ENCODE measurements at places on chromosomes 2 and 18.
A peak's percentile ranks its signal among the peaks of the same experiment; 100 is the strongest.

DNA sequence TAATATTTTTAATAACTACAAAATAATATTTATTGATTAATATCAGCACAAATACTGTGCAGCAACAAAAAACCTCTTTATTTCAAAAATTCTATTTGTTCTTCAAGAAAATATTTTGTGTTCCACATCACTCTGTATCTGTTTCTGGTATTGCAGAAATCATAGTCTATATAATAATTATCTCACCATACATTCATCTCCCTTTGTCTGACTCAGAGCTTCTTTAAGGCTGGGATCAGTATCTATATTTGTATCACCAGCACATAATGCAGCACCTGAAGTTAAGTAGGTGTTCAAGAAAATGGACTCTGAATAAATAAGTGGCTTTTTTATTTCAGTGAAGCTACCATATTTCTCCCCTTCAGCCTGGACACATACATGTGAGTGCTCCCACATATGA lies 1.6 kb upstream of the MARCHF4 start:
- DNase-seq: no peak

DNA sequence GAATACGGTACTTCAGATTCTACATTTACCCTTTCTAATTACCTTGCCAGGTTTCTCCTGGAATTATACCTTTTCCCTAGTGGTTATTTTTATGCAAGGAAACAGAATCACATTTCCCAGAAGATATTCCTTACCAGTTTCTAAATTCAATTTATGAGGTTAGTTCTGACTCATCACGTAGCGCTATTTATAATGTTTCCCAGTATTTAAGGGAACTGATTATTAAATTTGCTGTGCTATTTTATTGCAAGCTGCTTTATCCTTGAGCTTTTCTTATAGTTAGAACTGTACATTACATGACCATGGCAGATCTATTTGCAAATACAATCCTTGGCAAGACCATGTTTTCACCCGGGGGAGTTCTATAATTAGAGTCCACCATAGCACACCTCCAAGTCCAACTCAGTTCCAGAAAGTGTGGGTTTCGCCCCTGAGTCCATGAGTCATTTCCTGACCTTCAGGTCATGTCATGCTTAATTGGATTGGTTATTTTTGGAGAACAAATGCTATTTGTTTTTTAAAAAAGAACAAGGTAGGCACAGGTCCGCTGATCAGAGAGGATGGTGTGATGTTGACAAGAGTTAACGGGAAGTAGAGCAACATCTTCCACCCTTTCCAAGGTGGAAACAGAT lies 126.6 kb downstream of the ZNF532 start:
- DNase-seq: no peak

- DNase-seq: no peak
Observed at GRCh38 chr2:158724803-158725381, 70.2 kb upstream of the DAPL1 start.

DNA sequence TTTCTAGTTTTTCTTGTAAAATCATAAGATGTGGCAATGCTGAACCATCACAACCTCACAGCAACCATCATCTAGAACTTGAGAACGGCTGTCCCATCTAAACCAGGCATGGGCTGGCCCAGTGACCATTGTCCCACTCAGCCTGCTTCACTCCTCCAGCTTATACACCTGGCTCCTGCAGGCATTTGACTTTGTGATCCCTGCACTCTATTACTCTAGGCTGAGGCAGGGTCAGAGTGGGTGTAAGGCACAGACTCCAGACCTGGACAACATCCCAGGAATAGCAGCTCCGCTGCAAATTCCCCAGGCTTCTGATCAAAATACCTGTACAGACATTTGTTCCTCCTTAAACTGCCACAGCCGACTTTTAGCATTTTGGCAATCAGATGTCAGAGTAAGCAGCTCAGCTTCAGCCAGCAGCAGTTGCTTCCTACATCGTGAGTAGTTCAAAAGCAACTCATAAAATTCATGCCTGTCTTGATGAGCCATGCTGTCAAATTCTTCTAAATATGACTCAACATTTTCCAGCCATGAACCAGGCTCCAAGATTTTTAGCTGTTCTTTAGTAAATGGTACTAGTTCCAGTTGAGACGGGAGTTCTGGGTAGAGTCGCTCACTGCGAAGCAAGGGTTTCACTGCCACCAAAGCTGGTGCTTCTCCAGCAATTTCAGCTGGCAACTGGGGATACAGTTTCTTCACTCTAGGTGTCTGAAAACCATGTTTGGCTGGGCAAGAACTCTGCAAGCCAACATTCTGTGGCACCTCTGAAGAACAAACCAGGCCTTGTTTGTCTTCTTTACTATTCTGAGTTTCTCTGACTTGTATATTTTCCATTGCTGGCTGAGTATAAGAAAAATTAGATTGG lies 12.8 kb downstream of the EPG5 start:
- DNase-seq: no peak

DNA sequence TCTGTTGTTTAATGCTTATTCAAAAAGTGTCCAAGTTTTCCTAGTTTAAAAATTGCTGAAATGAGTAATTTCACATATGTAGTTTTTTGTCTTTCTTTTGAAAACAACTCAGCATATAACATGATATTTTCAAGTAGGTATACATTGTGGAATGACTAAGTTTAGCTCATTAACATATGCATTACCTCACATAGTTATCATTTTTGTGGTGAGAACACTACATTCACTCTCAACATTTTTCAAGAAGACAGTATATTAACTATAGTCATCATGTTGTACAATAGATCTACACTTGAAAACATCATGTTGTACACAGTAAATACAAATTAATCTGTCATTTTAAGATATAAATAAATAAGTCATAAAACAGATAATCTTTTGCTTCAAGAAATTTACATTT lies 340.0 kb downstream of the CCDC85A start:
- no peak for DNase-seq

DNA sequence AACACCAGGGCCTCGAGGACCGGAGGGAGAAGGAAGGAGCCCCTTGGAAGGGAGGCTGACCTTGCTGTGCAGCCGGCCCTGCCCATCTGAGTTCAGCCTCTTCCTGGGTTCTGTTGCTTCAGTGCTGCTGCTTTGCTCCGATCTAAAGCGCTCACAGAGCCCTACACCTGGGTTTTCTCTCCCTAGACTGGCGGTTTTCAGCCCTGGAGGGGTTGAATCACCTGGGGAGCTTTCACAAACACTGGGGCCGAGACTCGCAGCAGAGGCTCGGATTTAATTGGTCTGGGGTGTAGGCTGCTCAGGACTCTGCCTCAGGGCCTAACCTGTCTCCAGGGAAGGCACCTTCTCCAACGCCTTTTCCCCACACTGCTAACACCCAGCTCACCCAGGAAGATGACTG lies 40.9 kb upstream of the SMAD7 start:
- DNase-seq: no peak

DNA sequence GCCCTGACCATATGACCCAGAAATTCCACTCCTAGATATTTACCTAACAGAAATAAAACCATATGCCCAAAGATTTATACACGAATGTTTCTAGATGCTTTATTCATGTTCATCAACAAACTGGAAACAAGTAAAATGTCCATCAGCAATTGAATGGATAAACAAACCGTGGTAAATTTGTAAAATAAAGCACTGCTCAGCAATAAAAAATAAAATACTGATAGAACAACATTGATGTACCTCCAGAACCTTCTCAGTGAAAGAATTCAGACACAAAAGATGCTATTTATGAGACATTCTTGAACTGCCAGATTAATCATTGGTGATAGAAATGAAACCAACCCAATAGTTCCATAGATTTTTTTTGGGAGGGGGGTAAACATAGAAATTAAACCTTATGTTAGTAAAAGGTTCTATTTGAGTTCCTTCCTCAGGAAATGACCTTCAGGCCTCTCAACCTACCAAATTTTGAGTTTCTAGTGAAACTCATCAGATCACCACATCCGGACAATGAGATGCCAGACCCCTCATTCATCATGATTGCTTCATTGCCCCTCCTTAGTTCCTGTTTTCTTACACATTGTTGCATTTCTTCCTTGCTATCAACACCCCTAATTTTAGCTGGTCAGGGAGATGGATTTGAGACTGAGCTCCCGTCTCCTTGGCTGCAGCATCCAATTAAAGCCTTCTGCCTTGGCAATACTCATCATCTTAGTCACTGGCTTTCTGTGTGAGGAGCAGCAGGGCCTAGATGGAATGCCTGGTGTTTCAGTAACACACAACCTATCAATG lies 203.5 kb downstream of the LPIN1 start:
- DNase-seq: no peak

DNA sequence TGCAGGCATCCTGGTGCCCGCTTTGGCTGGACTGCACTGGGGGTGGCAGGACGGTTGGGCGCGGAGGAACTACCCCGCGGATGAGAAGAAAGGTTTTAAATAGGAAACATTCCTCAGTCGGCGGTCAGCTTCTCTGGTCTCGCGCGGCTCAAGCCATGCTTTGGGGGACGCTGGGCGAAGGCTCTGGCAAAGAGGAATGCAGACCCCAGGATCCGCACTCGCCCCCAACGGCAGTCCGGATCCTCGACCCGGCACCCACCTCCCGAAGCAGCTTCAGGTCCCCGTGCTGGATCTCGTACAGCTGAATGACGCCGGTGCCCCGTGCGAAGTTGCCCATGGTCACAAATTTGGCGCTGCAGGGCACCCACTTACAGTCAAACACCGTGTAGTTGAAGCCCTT lies 686 bp upstream of the PNO1 start:
- DNase-seq: no peak

DNA sequence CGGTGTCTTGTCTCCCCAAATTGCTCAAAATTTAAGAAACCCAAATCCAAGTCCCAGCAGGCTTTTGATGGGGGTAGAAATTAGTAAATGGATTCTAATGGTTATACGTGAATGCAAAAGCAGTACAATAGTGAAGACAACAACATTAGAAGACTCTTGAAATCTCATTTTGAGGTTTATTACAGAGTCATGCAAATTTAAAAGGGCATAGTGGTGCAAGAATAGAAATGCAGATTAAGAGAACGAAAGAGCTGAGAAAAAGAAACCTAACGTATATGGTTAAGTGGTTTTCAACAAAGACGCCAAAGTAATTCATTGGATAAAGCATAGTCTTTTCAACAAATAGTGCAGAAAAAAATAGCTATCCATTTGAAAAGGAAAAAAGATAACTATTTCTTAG lies 33.2 kb upstream of the CXXC1 start:
- DNase-seq: no peak

DNA sequence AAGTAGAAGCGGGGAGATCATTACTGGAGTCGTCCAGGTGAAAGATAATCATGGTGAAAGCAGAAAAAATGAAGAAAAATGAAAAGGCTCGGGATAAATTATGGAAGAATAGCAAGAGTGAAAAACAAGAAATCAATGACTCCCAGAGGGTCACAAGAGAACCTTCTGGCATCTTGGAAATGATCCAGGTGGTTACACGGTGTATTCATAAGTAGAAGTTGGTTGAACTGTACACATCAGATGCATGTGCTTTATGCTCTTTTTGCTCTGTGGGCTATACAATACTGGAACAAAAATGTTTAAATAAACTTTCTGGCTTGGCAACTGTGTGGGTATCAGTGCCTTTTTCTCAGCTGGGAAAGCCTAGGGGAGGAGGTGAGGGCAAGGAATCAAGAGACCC lies 348.9 kb downstream of the RND3 start:
- no peak for DNase-seq

GRCh38 chr2:200509235-200509611 lies 645 bp downstream of the KCTD18 start:
- DNase-seq: no peak

DNA sequence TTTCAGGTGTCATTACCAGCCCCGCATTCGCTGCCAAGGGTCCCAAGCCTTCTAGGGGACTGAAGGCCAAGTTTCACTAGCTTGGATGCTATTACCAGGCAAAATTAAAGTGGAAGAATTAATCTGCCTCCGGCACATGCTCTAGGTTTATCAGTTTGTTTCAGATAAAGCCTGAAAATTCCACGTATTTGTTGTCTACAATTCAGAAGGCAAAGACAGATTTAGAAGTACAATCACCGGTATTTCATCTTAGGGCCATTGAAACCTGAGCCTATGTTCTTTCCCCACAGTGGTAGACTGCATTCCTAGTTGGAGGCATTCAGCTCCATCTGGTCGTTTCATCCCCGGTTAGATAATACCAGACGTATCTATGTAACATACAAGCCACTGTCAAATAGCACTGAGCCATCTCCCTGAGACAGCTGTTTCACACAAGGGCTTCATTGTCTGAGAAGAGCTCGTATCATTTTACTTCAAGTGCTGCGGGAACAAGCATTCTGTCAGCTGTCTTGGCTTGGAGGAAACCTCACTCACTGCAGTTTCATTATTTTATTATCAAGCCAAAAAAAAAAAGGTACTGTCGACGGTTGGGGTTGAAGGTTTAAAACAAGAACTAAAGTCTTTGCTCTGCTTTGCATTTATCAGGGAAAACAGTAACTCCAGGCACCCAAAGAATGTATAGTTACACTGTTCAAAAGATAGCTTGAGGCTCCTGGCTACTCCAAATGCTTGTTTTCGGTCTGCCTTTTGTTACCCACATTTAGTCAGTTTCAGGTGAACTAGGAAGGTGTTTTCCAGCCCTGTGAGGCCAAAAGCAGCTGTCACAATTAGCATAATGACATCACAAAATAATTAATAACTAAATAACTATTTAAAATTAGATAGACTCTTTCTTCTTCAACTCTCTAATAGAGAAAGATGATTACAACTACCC lies 76.7 kb downstream of the TGIF1 start:
- DNase-seq: no peak

GRCh38 chr2:160425434-160426151 lies 68.0 kb downstream of the RBMS1 start:
- no peak for DNase-seq

GRCh38 chr2:84041506-84041905 lies 417.6 kb downstream of the SUCLG1 start:
- DNase-seq: no peak

GRCh38 chr2:120820953-120821279 lies 85.2 kb downstream of the GLI2 start:
- no peak for DNase-seq

DNA sequence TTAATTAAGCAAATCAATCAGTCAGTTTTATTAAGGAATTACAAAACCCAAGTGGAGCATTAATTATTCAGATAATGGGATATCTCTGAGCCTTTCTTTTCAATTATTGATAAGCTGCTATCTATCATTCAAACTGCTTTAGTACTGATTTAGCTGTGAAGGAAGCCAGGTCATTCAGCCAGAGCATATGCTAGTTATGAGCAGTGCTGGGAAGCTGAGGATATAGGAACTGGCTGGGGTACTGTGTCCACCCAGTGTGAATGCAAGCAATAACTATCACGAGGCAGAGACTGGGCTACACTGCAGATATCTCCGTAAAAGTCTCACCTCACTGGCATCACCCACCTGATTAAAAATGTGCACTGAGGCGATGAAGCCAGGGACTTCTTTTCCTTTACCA lies 496.7 kb upstream of the PIK3C3 start:
- DNase-seq: no peak

DNA sequence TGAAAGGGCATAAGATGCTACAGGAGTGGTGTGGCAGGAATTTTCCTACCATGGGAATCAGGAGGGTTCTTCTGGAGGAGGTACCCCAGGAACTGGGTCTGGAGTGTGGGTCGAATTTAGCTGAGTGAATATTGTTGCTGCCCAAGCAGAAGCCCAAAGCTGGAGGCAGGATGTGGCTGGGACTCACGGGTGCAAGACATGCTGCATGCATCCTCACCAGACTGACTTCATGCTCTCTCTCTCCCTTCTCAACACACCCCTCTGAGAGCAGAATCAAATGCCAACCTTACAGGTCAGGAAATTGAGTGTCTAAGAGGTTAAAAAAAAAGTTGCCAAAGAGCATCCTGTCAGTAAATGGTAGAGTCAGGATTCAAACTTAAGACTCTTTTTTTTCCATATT lies 78.8 kb upstream of the TTC39C start:
- peak; percentile 3 for DNase-seq

Data from immature natural killer cell (primary cell).